CD4-positive, alpha-beta T cell treated with Interleukin-15 for 4 hours (primary cell): ENCODE measurements at places on chromosomes 6 and 20.

DNA sequence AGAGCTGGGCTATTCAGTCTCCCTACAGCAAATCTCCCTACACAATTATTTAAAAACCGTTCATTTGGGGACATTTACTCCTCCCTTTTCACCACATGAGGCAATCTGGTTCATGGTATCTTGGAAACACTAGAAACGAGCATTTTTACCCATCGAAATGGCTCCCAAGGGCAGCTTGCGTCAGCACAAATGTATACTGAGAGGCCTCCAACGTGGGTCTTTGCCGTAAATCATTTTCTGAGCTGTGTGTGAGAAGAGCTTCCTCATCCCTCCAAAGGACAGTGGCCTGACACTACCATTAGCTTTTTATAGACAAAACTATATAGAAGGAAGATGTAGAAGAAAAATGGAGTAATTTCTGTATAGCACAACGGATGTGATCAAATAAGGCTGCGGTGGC is 30.0 kb upstream of the PXDC1 start:
- no peak for DNase-seq

DNA sequence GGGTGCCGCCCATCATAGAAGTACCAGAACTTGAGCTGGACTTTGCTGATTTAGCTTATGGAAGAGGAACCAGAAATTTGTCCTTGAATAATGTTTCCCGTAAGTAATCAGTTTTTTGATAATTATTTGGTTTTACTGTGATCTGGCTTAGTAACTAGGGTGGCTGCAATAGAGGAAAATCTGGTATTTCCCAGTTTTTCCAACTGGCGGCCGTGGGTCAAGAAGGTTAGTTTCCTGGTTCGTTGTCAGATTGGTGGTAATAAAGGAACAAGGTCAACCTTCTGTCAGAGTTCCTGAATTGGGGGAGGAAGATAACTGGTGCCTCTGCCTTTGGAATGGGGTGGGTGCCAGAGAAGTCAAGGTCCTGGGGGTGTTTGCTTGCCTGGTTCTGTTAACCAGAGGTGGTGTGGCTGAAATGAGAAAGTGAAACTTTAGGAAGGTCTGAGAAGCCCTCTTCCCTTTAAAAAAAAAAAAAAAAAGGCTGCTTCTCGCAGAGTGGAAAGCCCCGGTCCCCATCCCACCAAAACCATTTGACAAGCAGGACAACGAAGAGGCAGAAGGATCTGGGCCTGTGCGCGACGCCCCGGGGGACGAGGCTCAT is at the start of gene CALHM6:
TSS of gene CALHM6 (plus strand) at position 45 of the 601 bp plus-strand sequence. CDS start at position 600, 555 bp downstream.
- DNase-seq: no peak

- DNase-seq: no peak
Observed at GRCh38 chr20:41497186-41497895, 120.8 kb downstream of the CHD6 start.

DNA sequence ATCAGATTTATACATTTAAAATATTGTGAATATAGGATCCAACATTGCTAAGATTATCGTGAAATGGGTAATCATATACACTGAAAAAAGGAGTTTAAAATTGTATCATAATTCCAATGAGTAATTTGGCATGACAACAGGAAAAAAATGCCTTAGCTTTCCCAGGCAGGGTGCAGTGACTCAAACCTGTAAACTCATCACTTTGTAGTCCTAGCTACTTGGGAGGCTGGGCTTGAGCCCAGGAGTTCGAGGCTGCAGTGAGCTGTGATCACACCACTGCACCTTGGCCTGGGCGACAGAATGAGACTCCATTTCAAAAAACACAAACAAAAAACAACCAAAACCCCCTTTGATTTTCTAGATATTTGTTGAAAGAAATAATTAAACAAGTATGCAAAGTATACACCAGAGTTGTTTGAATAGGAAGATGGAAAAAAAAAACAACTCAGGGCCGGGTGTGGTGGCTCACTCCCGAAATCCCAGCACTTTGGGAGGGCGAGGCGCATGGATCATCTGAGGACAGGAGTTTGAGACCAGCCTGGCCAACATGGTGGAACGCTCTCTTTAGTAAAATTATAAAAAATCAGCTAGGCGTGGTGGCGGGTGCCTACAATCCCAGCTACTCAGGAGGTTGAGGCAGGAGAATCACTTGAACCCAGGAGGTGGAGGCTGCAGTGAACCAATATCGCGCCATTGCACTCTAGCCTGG is 98.7 kb downstream of the TRERF1 start:
- DNase-seq: no peak
